ENCODE measurements at places on chromosomes 2 and 18.
A peak's percentile ranks its signal among the peaks of the same experiment; 100 is the strongest.

GRCh38 chr2:224157655-224158054 lies 118.6 kb upstream of the SERPINE2 start:
- peak; percentile 52 for DNase-seq

DNA sequence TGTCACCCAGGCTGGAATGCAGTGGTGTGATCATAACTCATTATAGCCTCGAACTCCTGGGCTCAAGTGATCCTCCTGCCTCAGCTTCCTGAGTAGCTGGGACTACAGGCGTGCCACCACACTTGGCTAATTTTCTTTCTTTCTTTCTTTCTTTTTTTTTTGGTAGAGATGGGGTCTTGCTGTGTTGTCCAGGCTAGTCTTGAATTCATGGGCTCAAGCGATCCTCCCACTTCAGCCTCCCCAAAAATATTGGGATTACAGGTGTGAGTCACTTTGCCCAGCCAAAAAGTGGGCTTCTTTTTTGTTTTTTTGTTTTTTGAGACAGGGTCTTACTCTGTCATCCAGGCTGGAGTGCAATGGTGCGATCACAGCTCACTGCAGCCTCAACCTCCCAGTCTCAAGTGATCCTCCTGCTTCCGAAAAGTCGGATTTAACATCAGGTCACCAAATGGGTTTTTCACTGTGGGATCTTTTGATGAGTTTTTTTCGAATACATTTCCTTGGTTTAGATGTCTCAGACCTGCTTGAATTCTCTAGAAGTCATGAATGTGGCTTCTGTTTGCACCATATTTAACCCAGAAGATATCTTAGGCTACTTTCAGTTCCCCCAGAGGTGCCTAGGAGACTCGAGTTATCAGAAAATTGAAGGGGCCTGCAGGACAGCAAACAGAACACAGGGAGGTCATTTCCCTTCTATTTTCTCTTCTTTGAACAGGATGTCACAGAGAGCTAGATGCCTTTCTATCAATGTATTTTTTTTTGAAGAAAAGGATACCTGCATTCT lies 8.9 kb downstream of the RAB31 start:
- DNase-seq = no peak

GRCh38 chr2:109244750-109245382 lies 115.9 kb downstream of the SH3RF3 start:
- DNase-seq = no peak

DNA sequence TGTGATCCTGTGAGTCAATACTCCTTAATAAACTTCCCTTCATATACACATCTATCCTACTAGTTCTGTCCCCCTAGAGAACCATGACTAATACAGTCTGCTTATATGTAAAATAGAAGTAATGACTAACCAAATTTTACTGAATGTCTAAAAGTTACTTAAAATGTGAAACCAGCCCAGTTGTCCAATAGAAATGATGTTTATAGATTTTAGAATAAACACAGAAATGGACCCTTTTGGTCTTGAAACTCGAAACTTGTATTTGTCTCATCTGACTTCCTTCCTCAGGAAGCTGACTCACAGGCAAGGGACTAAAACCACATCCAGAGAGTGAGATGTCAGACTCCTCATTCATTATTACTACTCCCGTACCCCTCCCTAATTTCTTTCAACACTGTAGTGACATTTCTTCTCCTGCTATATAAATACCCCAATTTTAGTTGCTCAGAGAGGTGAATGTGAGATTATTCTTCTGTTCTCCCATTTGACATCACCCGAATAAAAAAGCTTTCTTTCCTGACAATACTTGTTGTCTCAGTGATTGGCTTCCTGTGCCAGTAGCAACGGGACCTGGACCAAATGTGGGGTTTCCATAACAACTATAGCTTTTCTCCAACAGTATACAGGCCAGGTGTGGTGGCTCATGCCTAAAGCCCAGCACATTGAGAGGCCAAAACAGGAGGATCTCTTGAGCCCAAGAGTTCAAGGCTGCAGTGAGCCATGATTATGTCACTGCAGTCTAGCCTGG lies 486.0 kb downstream of the ERBB4 start:
- DNase-seq = peak; percentile 62

DNA sequence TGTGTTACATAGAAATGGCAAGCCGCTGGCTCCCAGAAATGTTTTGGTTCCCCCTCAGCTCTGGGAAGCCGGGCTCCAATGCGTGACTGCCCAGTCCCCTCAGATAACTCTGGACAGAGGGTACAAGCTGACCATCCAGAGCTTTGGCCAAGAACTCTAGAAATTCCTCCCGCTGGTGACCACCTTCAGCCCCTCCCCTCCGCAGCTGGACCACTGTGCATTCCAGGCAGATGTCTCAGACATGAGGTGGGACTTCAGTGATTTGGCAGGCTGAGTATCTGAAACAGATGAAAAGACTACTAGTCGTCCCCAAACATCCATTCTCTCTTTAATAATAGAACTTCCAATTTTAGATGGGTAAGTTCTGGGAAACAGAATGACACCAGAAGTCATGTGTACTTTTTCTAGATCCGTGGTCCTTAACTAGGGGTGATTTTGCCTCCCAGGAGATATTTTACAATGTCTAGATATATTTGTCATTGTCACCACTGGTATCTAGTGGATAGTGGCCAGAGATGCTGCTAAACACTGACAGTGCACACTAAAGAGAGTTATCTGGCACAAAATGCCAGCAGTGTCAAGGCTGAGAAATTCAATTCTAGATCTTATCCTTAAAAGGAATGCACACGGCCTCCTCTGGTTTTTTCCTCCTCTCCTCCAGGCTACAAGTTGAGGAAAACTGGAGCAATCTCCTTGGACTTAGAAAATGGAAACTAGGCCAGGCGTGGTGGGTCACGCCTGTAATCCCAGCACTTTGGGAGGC lies 294.3 kb downstream of the SRBD1 start:
- DNase-seq = no peak

DNA sequence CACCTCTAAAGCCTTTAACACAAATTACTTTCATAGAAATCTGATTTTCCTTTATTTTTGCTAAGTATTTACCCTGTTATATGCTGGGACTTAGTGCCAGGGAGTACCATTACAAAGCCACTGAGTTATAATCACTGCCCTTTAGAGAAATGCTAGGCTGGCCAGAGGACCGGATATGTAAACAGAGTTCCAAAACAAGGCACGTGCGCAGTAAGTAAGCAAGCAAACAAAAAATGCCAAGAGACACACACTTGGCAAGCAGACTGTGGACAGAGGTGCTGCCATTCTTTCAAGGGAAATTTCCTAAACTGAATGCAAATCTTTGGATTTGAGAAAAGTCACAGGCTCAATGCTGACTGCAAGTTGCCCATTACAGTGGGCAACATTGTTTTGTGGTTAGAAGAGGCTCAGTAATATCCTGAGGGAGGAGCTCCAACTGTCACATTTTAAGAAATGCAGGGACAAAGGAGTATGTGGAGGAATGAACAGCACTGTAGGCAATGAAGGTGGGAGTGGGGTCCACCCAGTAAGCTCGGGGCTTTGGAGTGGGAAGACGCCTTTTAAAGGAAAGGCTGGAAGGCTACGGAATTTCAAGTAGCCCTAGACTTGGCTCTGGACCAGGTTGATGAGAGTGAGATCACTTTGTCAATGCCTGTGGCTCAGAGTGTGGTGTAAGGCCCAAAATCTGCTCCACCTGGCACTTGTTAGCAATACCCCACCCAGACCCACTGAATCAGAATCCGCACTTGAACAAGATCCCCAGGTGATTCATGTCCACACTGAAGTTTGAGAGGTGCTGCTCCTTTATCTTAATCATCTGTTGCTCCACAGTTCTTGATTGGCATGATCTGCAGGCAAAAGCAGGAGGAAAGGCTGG lies 2.1 kb upstream of the PARD6G start:
- DNase-seq = peak; percentile 49

GRCh38 chr2:105617631-105618350 lies 126.9 kb upstream of the NCK2 start:
- no peak for DNase-seq

DNA sequence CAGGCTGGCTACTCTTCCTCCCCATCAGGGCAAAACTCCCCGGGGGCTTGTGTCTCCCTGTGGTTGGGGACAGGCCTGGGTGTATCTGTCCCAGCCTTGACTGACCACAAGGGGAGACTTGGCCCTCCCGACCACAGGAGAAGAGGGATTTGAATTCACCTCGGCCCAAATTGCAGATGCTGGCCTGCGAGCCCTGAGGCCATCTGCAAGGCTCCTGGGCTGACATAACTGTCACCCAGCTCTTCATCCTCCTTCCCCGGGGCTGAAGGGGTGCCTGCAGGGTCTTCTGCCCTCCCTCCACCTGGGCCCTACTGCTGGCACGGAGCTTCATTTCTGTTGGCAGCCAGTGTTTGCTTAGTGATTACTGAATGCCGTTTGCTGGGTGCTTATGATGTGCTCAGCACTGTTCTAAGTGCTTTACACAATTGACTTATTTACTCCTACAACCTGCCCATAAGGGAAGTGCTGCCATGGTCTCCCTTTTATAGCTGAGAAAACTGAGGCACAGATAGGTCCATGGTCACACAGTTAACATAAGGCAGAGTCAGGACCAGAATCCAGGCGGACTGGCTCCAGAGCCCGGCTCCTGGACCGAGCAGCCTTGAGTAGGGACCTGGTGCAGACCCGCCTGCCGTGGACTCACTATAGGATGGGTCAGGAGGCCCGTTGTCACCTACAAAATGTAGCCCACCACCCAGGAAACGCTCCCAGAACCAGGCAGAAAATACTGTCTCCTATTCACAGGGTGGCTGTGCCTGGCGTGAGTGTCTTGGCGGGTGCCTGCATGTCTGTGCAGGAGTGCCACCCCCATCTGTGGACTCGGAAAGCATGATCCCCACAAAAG lies 18.9 kb downstream of the STEAP3 start:
- DNase-seq = no peak

GRCh38 chr2:29110916-29111535 lies 4.2 kb upstream of the CLIP4 start:
- DNase-seq = peak; percentile 15

DNA sequence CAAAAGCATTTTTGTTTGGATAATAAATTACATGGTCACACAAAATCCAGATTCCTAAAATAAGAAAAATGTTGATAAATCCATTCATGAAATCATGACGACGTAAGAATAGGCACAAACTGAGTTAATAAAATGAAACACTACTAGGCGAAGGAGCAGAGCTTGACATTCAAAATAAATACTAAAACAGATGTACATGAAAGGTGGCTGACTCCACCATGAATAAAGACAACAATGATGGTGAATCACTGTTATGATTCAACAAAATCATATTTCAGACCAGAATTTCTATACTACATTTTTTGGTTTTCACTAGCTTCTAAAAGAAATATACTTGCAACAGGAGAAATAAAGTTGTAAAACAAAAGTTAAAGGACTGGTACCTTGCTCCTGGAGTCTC lies 122.0 kb upstream of the RNU4ATAC start:
- peak; percentile 14 for DNase-seq

DNA sequence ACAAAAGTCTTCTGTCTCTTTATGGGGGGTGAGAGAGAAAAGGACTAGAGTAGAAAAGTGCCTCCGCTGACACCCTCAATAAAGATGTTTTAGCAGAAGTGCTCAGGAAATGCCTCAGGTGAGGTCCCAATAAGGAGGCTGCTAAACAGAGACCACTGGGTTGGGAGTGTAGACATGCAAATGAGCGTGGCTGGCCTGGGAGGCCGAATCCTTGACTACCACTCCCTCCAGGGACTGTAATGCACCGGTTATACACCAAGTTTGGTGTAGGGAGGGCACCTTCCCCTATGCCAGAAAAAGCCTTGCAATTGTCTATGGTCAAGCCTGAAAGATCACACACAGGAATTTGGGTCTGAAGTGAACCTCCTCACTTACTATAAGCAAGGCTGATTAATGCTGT lies 1.8 kb downstream of the TMX3 start:
- no peak for DNase-seq

- no peak for DNase-seq
Measured at GRCh38 chr2:234635284-234635683, 138.4 kb upstream of the ARL4C start.

- peak; percentile 39 for DNase-seq
Measured at GRCh38 chr2:50529600-50530218, 502.2 kb downstream of the NRXN1 start.

DNA sequence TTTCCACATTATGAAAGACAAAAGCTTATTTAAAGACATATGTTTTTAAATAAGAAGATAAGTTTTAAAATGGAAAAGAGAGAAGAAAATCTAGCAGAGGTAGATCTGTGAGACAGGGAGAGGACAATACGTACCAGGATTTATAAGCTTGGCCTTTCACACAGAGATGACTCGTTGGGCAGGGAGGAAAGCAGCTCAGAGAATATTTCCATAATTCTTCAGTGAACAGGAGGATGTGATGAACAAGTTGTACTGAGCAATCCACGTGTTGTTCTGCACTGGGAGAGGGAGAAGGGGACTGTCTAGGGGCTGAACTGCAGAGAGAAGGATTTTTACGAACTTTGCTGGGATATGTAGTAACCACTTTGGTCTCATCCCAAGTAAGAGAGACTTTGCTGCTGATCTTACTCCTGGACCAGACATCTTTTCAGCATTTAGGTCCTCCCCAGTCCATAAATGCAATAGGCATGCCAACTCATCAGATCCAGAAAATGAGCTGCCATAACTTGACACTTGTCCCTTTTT lies 162.5 kb upstream of the SETBP1 start:
- DNase-seq = peak; percentile 25

- no peak for DNase-seq
Measured at GRCh38 chr2:66828876-66829275, 394.0 kb downstream of the MEIS1 start.
